Osteoblast (primary cell): ENCODE measurements at places on chromosomes 7 and 10. TPM values are rescaled to one million over a fixed set of nuclear protein-coding genes. Genes with fewer than 3 reads are reported as not detected.

SPDYE1 gene
- total RNA-seq = not detected in 2 replicates

ELFN1 gene
- 12.7 and 14.1 TPM in 2 replicates for total RNA-seq

NAMPT gene
- 51.9 and 55.0 TPM in 2 replicates for total RNA-seq

GIMAP5 gene
- not detected in 2 replicates for total RNA-seq

FUOM gene
- total RNA-seq = 5.1 and 6.5 TPM in 2 replicates

ACSM6 gene
- total RNA-seq = not detected in 2 replicates

MMP21 gene
- total RNA-seq = not detected in 2 replicates

IPMK gene
- total RNA-seq = 10.9 TPM in 2 replicates

MYH16 gene
- under 0.01 TPM in 1 of 2 replicates, not detected in the other for total RNA-seq

TUBB8 gene
- total RNA-seq = not detected in 2 replicates
